Activated T-helper 9 cell treated with anti-CD3 and anti-CD28 coated beads, Interleukin-2, amount 50 U/mL, for 16 hours (primary cell): ENCODE measurements at places on chromosomes 2 and 18.

DNA sequence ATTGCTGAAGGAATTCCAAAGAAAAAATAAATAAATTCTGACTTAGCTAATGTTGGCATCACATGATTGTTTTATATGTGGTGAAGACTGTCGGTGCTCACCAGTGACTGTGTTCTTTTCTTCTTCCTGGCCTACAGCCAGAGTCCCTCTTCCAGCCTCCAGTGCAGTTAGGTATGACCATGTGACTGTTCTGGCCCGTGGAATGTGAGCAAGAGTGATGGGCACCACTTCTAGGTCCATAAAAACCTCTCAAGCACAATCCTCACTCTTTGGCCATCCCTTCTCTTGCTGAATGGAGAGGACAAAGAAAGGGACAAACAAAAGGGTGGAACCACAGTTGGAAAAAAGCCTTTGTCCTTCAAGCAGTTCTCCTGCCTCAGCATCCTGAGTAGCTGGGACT, 39.0 kb upstream of the BMPR2 start:
- DNase-seq, result no peak

- no peak for DNase-seq
Measured at GRCh38 chr2:289362-290089, 1.6 kb upstream of the ALKAL2 start.

- no peak for DNase-seq
Measured at GRCh38 chr2:3279236-3279960, 98.2 kb downstream of the EIPR1 start.

- DNase-seq, result no peak
Measured at GRCh38 chr2:60796573-60797509, 40.8 kb downstream of the PAPOLG start.

- no peak for DNase-seq
Measured at GRCh38 chr2:204226305-204226880, 289.8 kb downstream of the ICOS start.
